ENCODE measurements at places on chromosomes 3 and 15.

DNA sequence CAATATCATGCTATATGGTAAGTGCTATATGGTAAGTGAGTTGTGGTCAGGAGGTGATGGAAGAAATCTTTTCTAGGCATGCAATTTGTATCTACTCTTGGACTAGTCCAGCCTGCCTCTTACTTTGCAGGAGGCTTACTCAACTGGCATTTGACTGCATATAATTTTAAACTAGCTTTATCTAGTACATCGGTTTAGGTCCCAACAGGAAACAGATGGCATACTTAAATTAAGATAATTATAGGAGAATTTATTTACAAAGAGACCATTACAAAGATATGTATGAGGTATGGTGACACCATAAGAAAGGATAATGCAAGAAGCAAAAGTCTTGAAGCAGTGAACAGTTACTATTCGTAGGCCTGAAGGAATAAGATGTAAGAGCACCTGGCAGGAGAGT, 7.8 kb downstream of the SLC28A2 start:
- no peak for DNase-seq

- no peak for DNase-seq
These were observed 41.6 kb upstream of the STRIT1 start for GRCh38 chr3:155334914-155335723.

DNA sequence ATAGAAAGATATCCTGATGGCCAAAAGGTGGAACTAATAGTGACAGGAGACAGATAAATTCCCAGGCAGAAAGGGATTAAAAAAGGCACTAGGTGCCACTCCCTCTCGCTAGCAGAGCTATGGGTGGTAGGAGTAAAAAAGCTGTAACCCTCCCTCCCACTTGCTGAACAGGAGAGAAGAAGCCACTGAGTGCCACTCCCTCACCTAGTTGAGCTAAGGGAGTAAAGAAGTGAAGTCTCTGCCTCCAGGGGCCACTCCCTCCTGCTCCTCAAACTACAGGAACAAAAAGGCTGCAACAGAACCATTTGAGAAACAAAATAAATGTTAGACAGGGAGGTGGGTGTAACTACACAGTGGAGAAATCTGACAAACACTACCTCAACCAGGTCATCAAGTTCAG, 276.2 kb upstream of the EPHA6 start:
- DNase-seq, result no peak

GRCh38 chr3:150393745-150394144, 14.4 kb upstream of the TSC22D2 start:
- no peak for DNase-seq

GRCh38 chr3:148079370-148079769, 618.3 kb upstream of the AGTR1 start:
- no peak for DNase-seq

GRCh38 chr3:165197481-165197800, 1.3 kb upstream of the SLITRK3 start:
- DNase-seq, result no peak

- no peak for DNase-seq
These were observed 148.2 kb downstream of the ADAMTS9 start for GRCh38 chr3:64539451-64540196.

GRCh38 chr3:122913539-122914100, 113.9 kb downstream of the SEMA5B start:
- DNase-seq, result no peak

- DNase-seq, result no peak
These were observed 12.7 kb upstream of the PXYLP1 start for GRCh38 chr3:141218926-141219325.

DNA sequence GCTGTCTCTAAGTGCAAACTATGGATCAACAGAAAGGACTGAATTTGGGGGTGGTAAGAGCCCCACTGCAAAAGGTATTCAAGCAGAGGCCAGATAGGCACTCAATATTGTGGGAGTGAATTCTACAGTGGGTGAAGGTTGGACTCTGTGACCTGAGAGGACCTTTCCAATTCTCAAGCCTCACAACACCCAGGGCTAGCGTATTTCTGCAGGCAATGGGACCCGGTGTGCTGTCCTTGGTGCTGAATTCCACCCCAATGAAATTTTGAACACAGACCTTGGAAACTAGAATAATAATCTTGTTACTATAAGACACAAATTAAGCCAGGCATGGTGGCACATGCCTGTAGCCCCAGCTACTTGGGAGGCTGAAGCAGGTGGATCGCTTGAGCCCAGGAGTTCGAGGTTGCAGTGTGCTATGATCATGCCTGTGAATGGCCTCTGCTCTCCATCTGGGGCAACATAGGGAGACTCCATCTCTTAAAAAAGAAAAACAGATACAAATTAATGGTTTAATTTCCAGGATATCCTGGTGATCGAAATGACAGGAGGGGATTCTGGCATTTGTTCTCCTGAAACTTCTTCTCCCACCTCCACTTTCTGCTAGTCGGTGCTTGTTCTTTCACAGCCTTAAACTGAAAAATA, 135.4 kb downstream of the RAB11A start:
- no peak for DNase-seq

- DNase-seq, result no peak
These were observed 26.5 kb downstream of the CD86 start for GRCh38 chr3:122081543-122082247.

DNA sequence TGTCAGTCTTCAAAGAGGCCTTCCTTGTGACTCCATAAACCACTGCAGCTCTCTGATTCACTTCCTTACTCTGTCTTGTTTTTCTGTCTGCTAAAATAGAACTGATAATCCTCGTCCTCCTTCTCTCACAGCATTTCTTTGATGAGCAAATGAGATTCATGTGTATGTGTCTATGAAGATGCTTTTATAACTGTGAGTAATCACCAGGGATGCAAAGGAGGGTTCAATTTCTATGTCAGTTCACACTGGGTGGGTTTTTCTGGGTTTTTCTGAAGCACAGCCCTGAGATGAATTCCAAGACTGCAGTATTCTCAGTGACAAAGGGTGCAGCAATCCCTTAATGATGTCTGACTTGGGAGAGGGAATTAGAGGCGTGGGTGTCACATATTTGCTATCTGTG, 746.6 kb upstream of the CFAP20DC start:
- no peak for DNase-seq

GRCh38 chr3:11206953-11207352, 52.7 kb downstream of the HRH1 start:
- no peak for DNase-seq

- DNase-seq, result no peak
These were observed 5.8 kb downstream of the TLE3 start for GRCh38 chr15:70091726-70092463.

GRCh38 chr3:37816271-37816670, 45.4 kb upstream of the CTDSPL start:
- DNase-seq, result no peak

- DNase-seq, result no peak
These were observed 262.9 kb downstream of the CTNNB1 start for GRCh38 chr3:41462103-41462691.

DNA sequence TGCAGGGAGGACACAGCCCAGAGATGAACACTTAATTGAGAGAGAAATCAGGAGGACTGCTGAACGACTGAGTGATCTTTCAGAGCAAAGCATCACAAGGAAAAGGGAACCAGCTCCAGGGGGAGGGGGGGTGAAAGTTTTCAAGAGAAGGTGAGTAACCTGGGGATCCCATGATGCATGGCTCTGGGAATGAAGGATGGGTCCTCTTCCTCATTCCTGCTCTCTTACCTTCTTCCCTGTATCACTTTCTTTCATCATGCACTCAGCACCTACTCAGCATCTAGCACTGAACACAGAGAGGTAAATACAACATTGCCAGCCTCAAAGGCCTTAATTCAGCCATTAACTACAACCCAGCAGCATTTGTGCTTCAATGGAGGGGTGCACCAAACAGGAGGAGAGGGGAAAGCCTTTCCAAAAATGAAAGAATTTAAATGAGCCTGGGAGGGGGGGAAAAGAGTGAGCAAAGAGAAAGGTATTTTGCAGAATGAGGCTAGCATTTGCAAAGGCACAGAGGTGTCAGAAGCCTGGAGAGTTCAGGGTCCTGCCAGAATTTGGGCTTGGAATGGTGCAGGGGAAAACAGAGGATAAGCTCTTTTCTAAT, 427.4 kb downstream of the FOXP1 start:
- no peak for DNase-seq

DNA sequence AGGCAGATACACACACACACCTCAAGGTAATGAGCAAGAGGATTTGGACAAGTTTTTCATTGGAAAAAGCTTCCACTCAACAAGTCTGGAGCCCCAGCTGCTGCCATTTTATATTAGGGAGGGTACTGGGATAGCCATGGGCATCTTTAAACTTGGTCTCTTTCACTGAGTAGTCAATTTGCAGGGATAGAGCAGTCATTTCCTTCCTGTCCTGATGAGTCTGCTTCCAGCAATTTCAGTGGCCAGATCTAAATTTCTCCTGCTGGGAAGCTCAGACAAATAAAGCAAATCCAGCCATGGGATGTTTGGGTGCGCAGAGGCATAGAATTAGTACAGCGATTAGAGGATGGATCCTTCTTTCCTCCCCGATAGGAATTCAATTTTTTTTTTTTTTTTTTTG, 874 bp upstream of the ERC2 start:
- no peak for DNase-seq

- DNase-seq, result no peak
These were observed 31.8 kb upstream of the HES1 start for GRCh38 chr3:194103983-194104751.

GRCh38 chr3:136755192-136755591, 3.0 kb upstream of the STAG1 start:
- no peak for DNase-seq

GRCh38 chr15:91857224-91857585, 3.7 kb downstream of the SLCO3A1 start:
- DNase-seq, result no peak

- no peak for DNase-seq
These were observed 25.4 kb upstream of the FAM3D start for GRCh38 chr3:58691997-58692396.

DNA sequence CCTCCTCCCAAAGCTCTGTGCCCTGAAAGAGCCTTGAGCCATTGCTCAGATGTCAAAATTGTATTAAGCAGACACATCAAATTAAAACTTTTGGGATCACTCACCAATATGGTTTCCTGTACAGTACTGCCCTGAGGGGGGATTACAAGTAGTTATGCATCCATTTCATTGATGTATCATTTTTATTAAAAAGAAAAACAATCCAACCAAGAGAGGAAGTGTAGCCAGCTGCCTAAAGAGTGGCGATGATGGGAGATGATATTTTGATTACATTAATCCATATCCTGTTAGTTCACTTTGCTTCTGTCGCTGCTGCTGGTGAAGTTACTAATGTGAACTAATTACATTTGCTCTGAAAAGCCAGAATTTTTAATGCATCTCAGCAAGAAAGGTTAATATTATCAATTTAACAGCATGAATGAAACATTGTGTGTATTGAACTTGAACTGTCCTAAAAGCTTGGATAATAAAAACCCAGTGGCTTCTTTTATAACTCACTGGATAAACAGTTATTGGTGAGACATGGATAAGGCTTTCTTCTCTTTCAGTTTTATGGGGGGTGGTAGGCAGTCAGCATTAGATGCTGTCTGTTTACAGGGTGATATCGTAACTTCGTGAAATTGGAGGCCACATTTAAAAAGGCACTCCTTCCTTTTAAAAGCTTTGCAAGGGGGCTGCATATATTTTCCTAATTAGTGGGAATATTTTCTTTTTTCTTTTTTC, 87.7 kb downstream of the IGF1R start:
- DNase-seq, result no peak

DNA sequence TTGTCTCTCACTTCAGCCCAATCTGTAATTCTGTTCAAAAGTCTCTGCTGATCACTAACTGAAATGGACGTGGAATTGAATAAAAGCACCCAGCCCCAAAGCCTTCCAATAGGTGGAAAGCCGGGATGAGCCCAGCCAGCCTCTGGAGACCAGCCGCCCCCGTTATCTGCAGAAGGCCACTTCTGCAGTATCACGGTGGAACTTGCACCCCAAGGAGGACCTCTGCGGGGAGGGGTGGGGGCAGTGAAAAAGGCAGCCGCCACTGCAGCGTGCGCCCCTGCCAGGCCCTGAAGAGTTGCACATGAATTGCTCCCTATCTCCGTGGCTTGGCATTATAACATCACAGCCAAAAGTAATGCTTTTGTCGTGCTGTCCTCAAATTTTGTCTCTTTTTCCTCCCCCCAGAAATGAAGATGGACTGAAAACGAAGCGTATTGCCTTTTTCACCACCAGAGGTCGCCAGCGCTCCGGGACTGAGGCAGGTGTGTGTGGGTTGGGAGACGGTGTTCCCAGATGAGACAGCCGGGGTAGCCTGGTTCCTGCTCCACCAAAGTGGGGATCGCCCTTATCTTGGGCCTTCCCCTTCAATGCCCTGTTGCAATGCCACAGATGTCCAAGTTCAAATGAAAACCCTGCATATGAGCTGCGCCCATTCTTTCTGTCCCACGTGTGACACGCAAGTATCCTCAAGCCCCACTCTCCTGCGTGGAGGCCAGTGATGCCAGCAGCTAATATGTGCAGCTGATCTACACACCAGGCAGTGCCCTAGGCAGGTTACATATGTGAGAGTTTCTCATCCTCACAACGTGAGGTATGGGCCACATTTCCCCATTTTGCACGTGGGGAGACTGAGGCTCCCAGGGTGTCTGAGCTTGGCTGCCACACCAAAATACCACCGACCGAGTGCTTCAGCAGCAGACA, 96.0 kb downstream of the LRRK1 start:
- no peak for DNase-seq

- DNase-seq, result no peak
These were observed 198.7 kb upstream of the CMC1 start for GRCh38 chr3:28042707-28043106.

DNA sequence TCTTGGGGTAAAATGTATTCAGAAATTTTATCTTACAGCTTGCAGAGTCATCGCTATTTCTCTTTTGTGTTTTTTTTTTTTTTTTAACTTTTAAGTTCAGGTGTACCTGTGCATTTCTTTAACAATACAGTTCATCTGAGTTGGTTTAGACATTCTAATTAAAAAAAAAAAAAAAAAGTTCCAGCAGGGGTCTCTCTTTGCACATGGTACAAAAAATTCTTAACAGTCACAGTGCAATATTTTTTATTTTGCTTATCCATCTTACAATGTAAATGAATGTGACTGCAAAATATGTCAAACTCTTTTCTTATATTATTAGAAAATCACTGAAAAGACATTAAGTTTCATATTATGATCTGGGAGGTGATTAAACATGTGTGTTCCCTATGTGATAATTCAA, 47.5 kb upstream of the SLC9A9 start:
- DNase-seq, result no peak

All from esophagus squamous epithelium (tissue), 5 donors.